ENCODE measurements at places on chromosomes 12 and 14. TPM values are rescaled to one million over a fixed set of nuclear protein-coding genes. Genes with fewer than 3 reads are reported as not detected.
A peak's percentile ranks its signal among the peaks of the same experiment; 100 is the strongest.

Gene SCARB1
- 20.4 TPM for total RNA-seq

Gene OR4Q2
- not detected for total RNA-seq

Gene ANAPC7
- 50.3 TPM for total RNA-seq

Gene CCDC175
- total RNA-seq: not detected

Gene HECTD1
- total RNA-seq: 142 TPM

Gene CCDC88C
- 3.6 TPM for total RNA-seq

Gene ESYT1
- total RNA-seq: 144 TPM

Gene NKX2-8
- not detected for total RNA-seq

Gene CLEC1A
- total RNA-seq: not detected

Gene KCNH3
- 0.10 TPM for total RNA-seq

Gene TSPAN11
- 0.87 TPM for total RNA-seq

- no peak overlapping the region for H3K27ac ChIP-seq
These were observed 15.7 kb downstream of the MYRFL start for GRCh38 chr12:69840727-69841126.

- no peak overlapping the region for H3K4me3 ChIP-seq
- H3K27ac ChIP-seq: no peak overlapping the region
- H3K27me3 ChIP-seq: peaks cover 54% of the 10 kb centered on the region
- DNase-seq: no peak
- H3K36me3 ChIP-seq: no peaks in the 10 kb centered on the region
- no peaks in the 10 kb centered on the region for H3K4me1 ChIP-seq
These were observed 1.4 kb upstream of the MYH6 start for GRCh38 chr14:23409475-23409874.

DNA sequence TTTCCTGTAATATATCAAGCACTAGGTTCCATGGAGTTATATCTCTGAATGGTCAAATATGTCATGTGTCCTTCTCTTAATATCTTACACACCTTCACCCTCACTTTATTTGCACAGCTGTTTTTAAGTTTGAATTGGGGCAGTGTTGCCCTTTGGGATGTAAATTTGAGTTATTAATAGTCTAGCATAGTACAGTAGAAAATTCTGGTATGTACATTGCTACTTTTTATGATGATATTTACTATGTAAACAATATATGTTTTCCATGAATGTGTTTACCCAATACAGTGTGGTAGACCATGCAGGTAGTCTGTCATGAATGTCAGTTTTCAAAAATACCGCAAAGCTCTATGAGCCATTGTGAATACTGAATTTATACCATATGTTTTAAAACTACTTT, 50.5 kb downstream of the METTL25 start:
- H3K27ac ChIP-seq: no peak overlapping the region
- no peak overlapping the region for H3K4me3 ChIP-seq
- DNase-seq: no peak
- no peaks in the 10 kb centered on the region for H3K27me3 ChIP-seq
- peaks cover 4% of the 10 kb centered on the region for H3K4me1 ChIP-seq
- H3K36me3 ChIP-seq: peaks cover 2% of the 10 kb centered on the region

- H3K4me1 ChIP-seq: no peaks in the 10 kb centered on the region
- no peaks in the 10 kb centered on the region for H3K36me3 ChIP-seq
- no peak for DNase-seq
- H3K4me3 ChIP-seq: no peak overlapping the region
- no peak overlapping the region for H3K27ac ChIP-seq
These were observed 80.4 kb upstream of the CLEC14A start for GRCh38 chr14:38336298-38336697.

DNA sequence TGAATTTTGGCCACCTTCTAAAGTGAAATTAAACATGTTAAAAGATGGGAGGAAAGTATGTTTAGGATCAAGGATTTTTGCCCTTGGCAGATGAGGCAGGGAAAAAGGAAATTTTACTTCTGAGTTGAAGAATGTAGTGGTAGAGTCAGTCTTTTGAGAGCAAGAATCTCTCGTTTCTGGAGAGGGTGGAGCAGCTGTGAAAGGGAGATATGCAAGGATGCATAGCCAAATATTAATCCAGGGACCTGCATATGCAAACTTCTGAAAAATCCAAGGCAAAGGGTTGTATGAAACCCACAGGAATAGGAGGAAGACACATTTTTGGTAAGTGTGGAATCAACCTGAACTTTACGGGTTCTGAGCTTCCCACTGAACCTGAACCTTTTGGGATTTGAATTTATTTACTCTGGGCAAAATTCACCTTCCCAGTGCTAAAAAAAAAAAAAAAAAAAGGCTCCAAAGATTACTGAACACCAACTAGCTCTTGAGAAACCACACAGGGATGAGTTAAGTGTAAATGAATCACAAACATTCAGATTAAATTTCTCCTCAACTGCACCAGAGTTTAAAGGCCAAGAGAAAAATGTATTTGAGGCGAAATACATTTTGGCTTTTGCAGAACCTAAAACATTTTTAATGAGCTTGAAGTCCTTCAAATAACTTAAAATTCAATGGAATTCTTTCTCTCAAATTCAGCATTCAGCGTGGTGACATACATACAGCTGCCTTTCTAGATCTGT, 187.1 kb upstream of the CDKN3 start:
- no peak for DNase-seq
- no peak overlapping the region for H3K4me3 ChIP-seq
- peak overlapping the region; percentile 60 for H3K27ac ChIP-seq
- H3K36me3 ChIP-seq: no peaks in the 10 kb centered on the region
- no peaks in the 10 kb centered on the region for H3K27me3 ChIP-seq
- H3K4me1 ChIP-seq: peaks cover 71% of the 10 kb centered on the region

- peaks cover 5% of the 10 kb centered on the region for H3K36me3 ChIP-seq
- H3K4me3 ChIP-seq: no peak overlapping the region
- DNase-seq: no peak
- no peak overlapping the region for H3K27ac ChIP-seq
- H3K27me3 ChIP-seq: no peaks in the 10 kb centered on the region
These were observed 768.2 kb upstream of the ALG10B start for GRCh38 chr12:37548266-37548805.

- H3K27ac ChIP-seq: no peak overlapping the region
- no peak overlapping the region for H3K4me3 ChIP-seq
- peaks cover 7% of the 10 kb centered on the region for H3K27me3 ChIP-seq
These were observed 124.9 kb upstream of the ATXN7L3B start for GRCh38 chr12:74412606-74413230.

GRCh38 chr14:93163564-93163963, 21.1 kb downstream of the MOAP1 start:
- H3K27ac ChIP-seq: no peak overlapping the region
- H3K4me3 ChIP-seq: no peak overlapping the region
- no peaks in the 10 kb centered on the region for H3K27me3 ChIP-seq
- DNase-seq: no peak

GRCh38 chr12:15613981-15614380, 175.2 kb downstream of the EPS8 start:
- H3K27ac ChIP-seq: peak overlapping the region; percentile 67
- no peak overlapping the region for H3K4me3 ChIP-seq
- H3K27me3 ChIP-seq: no peaks in the 10 kb centered on the region
- H3K4me1 ChIP-seq: peaks cover 26% of the 10 kb centered on the region
- DNase-seq: no peak

GRCh38 chr12:55469291-55469690, 647 bp downstream of the OR6C70 start:
- DNase-seq: no peak
- H3K4me1 ChIP-seq: no peaks in the 10 kb centered on the region
- H3K27ac ChIP-seq: no peak overlapping the region
- peaks cover 15% of the 10 kb centered on the region for H3K27me3 ChIP-seq
- H3K4me3 ChIP-seq: no peak overlapping the region

DNA sequence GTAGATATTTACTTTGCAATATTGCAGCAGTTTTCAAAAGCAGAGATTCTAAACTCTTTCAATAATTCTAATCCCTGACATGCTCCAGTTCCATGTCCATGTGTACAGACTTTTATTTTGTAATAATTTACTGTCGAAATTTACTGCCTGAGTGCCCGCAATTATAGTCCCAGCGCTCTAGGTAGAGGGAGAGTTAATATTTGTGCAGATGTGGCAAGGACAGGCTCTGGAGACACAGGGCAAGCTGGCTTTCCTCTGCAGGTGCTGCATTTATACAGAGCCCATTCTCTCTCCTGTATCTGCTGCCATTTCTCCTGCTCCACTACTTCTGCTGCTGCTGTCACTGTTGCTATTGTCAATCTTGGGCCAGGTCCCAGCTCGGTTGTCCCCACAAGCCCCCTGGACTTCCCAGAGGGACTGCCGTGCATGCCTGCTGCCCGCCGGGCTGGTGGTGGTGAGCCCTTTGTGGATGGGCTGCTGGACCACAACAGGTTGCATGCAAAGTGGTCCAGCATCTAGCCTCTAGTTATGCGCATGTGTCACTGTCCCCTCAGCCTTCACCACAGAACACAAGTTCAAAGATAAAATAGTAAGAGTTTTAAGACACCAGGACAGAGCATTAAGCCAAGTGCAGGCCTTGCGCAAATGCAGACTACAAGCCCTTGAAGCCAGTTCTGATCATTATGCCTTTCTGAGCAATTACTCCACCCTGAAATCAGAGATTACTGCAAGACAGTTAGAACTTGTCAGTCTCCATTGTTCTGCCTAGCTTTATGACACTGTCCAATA, 40.8 kb upstream of the CSRP2 start:
- no peaks in the 10 kb centered on the region for H3K27me3 ChIP-seq
- peaks cover 24% of the 10 kb centered on the region for H3K4me1 ChIP-seq
- no peak overlapping the region for H3K27ac ChIP-seq

DNA sequence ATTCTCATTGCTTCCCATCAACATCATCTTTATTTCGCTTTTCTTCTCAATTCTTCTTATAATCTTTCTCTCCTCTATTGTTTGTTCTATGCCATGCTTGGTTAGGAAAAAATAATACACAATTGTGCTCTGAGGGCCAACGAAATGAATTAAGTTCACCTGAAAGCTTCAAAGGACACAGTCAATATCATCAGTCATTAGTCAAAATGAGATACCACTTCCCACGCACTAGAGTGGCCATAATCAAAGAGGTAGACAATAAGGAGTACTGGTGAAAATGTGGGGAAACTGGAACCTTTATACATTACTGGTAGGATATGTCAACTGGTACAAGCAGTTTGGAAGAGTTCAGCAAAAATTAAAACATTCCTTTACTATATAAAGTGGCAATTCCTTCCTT, 91.5 kb downstream of the TMTC1 start:
- DNase-seq: no peak
- no peaks in the 10 kb centered on the region for H3K4me1 ChIP-seq
- H3K4me3 ChIP-seq: no peak overlapping the region
- peaks cover 8% of the 10 kb centered on the region for H3K36me3 ChIP-seq
- H3K27me3 ChIP-seq: no peaks in the 10 kb centered on the region
- no peak overlapping the region for H3K27ac ChIP-seq

- H3K36me3 ChIP-seq: peaks cover 3% of the 10 kb centered on the region
- no peak overlapping the region for H3K4me3 ChIP-seq
- peaks cover 47% of the 10 kb centered on the region for H3K27me3 ChIP-seq
- no peak for DNase-seq
- H3K4me1 ChIP-seq: no peaks in the 10 kb centered on the region
These were observed 247.6 kb downstream of the RPAP3 start for GRCh38 chr12:47458279-47458678.

DNA sequence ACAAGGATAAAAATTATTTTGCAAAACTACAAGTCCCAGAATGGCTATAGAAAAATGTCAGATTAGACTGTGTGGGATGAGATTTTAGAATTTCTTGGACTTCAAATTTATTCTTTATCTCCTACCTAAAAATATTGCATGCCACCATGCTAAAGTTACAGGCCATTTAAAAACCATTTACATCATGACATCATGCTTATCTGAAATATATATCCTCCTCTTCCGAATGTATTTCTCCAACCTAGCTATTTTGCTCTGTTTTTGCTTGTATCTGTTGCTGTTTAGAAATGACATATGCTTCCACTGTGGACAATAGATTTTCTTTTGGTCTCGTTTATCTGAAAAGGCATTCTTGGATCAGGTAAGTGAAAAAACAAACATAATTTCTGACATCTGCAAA, 471.7 kb downstream of the LRFN5 start:
- DNase-seq: no peak
- H3K4me1 ChIP-seq: no peaks in the 10 kb centered on the region
- peaks cover 20% of the 10 kb centered on the region for H3K27me3 ChIP-seq
- no peaks in the 10 kb centered on the region for H3K36me3 ChIP-seq

- no peaks in the 10 kb centered on the region for H3K36me3 ChIP-seq
- no peak for DNase-seq
- H3K4me3 ChIP-seq: no peak overlapping the region
- no peak overlapping the region for H3K27ac ChIP-seq
- H3K4me1 ChIP-seq: no peaks in the 10 kb centered on the region
- no peaks in the 10 kb centered on the region for H3K27me3 ChIP-seq
These were observed 27.7 kb upstream of the CALM1 start for GRCh38 chr14:90368946-90369721.

GRCh38 chr14:61451891-61452400, 130.6 kb downstream of the PRKCH start:
- H3K27me3 ChIP-seq: no peaks in the 10 kb centered on the region
- H3K36me3 ChIP-seq: no peaks in the 10 kb centered on the region
- H3K27ac ChIP-seq: no peak overlapping the region
- H3K4me3 ChIP-seq: no peak overlapping the region
- peaks cover 9% of the 10 kb centered on the region for H3K4me1 ChIP-seq

DNA sequence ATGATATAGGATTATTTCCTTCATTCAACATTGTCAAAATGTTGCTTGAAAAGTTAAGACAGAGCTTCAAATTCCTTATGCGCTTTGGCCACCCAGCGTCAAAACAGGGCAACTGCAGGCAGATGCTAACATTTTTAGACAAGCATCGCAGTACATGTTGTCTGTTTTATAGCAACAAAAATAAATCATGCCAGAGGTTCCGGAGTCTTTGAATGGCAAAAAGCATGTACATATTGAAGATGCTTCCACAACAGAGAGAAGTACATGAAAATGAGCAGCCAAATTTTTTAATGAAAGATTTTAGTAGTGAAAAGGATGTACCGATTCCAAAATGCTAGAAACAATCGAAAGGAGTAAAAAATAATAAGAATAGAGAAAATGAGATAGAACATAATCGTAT, 49.8 kb upstream of the USP15 start:
- H3K27ac ChIP-seq: no peak overlapping the region
- H3K4me1 ChIP-seq: no peaks in the 10 kb centered on the region
- DNase-seq: no peak
- peaks cover 36% of the 10 kb centered on the region for H3K27me3 ChIP-seq
- no peaks in the 10 kb centered on the region for H3K36me3 ChIP-seq

DNA sequence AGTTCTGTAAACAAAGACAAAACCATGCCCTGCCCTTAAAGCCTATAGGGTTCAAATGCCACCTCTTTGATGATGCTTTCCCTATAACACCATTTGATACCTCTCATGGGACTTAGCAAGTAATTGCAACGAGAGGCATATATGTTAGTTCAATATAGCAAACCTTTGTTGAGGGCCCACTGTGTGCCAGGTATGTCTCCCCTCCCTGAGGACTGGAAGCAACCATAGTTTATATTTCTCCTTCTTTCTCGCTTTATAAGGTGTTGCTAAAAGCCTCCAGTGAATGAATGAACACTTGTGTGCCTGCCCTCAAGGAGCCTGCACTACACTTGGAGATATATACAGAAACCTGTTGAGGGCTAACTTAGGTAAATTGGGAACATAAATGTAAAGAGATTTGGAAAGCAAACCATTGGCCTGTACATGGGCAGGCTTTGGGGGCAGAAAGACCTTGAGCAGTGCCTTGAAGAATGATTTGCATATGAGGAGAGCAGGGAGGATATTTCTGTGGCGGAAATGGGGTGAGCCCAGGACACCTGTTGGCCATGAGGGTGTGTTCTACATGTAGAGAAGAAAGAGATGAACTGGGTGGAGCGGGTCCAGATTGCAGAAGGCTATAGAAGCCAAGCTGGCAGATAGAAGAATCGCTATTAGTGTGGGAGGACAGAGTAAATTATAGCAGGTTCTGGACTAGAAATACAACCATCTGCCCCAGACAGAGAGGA, 1.8 kb upstream of the CKAP4 start:
- H3K36me3 ChIP-seq: peaks cover 2% of the 10 kb centered on the region
- no peak overlapping the region for H3K27ac ChIP-seq
- no peaks in the 10 kb centered on the region for H3K27me3 ChIP-seq
- H3K4me3 ChIP-seq: peak overlapping the region; percentile 79
